Sigmoid colon (tissue), 7 donors: ENCODE measurements at places on chromosomes 16 and 17. TPM values are rescaled to one million over a fixed set of nuclear protein-coding genes. Genes with fewer than 3 reads are reported as not detected.
A peak's percentile ranks its signal among the peaks of the same experiment; 100 is the strongest.

The CDH3 gene
- not detected for total RNA-seq

The SPATA22 gene
- total RNA-seq: not detected

The TVP23A gene
- 0.71 TPM for total RNA-seq

GRCh38 chr16:75742424-75743047, 16.2 kb upstream of the CPHXL start:
- no peaks in the 10 kb centered on the region for H3K4me1 ChIP-seq
- H3K36me3 ChIP-seq: no peaks in the 10 kb centered on the region
- H3K27ac ChIP-seq: no peak overlapping the region
- H3K27me3 ChIP-seq: no peaks in the 10 kb centered on the region
- no peak for DNase-seq
- no peak overlapping the region for H3K4me3 ChIP-seq

- H3K27ac ChIP-seq: no peak overlapping the region
- peaks cover 3% of the 10 kb centered on the region for H3K27me3 ChIP-seq
- H3K4me1 ChIP-seq: no peaks in the 10 kb centered on the region
Observed at GRCh38 chr17:33266611-33267010, 26.5 kb downstream of the ASIC2 start.

GRCh38 chr16:70689970-70690891, 4.4 kb upstream of the MTSS2 start:
- H3K4me3 ChIP-seq: no peak overlapping the region
- H3K27ac ChIP-seq: peak overlapping the region; percentile 95
- no peaks in the 10 kb centered on the region for H3K27me3 ChIP-seq
- DNase-seq: no peak
- H3K36me3 ChIP-seq: no peaks in the 10 kb centered on the region

DNA sequence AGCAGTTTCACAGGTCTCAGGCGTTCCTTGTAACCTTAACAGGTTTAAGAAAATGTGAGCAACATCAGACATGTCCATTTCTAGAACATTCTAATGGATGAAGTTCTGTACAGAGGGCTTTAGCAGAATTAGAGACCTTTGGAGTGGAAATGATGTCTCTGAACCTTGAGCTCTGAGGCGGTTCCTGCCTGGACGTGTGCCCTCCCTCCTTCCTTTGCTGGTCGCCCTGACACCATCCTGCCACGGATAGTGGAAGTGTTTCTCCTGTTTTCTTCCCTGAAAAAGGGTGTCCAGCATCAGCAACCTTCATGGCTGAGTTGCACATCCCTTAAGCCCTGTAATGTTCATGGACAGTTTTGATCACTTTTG, 11.1 kb downstream of the SPATA33 start:
- H3K4me1 ChIP-seq: no peaks in the 10 kb centered on the region
- no peaks in the 10 kb centered on the region for H3K36me3 ChIP-seq
- no peak overlapping the region for H3K4me3 ChIP-seq
- DNase-seq: no peak

- H3K27ac ChIP-seq: no peak overlapping the region
- no peaks in the 10 kb centered on the region for H3K36me3 ChIP-seq
- peaks cover 4% of the 10 kb centered on the region for H3K4me1 ChIP-seq
- H3K4me3 ChIP-seq: no peak overlapping the region
- H3K27me3 ChIP-seq: no peaks in the 10 kb centered on the region
Observed at GRCh38 chr17:32520104-32520701, 33.4 kb downstream of the CDK5R1 start.
